Caki2 (cell line): ENCODE measurements at places on chromosomes 12 and 14. TPM values are rescaled to one million over a fixed set of nuclear protein-coding genes. Genes with fewer than 3 reads are reported as not detected.

DNA sequence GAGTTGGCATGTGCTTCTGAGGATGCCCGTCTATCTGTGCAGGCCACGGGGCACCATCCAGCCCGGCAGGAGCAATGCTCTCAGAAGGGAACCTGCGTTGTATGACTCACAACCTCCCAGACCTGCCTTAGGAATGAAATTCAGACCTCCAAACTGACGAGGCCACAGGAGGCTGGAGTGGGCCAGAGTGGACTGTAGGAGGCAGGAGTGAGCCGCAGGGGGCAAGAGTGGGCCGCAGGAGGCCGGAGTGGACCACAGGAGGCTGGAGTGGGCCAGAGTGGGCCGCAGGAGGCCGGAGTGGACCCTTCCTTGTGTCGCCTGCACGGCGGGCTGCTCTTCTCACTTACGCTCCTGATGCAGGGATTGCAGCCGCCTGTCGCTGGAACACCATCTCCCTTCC, 11.1 kb upstream of the FBRSL1 start:
- no peak for DNase-seq

GRCh38 chr12:85664429-85664828, 171.8 kb downstream of the RASSF9 start:
- no peak for DNase-seq

GRCh38 chr12:132295101-132295526, 34.3 kb downstream of the GALNT9 start:
- DNase-seq = no peak

- no peak for DNase-seq
Observed at GRCh38 chr14:101538878-101539277, 22.4 kb upstream of the DIO3 start.

GRCh38 chr12:127640181-127640886, 626.6 kb upstream of the TMEM132C start:
- no peak for DNase-seq

The DIO3 gene
- total RNA-seq = 0.71 TPM in 1 of 2 replicates, not detected in the other

The RTN1 gene
- total RNA-seq = not detected in 2 replicates

The CD163L1 gene
- 4.2 and 10.4 TPM in 2 replicates for total RNA-seq

The TBC1D30 gene
- total RNA-seq = 9.4 and 10.7 TPM in 2 replicates
